Naive B cell (primary cell): ENCODE measurements at places on chromosomes 3 and 15.

- DNase-seq: no peak
These were observed 23.7 kb downstream of the ABHD2 start for GRCh38 chr15:89111961-89112340.

- no peak for DNase-seq
These were observed 384.9 kb upstream of the PROK2 start for GRCh38 chr3:72169561-72170472.

- peak; percentile 53 for DNase-seq
These were observed 1.3 kb downstream of the FAM43A start for GRCh38 chr3:194686816-194687637.

- no peak for DNase-seq
These were observed 233.3 kb downstream of the NLGN1 start for GRCh38 chr3:173630849-173631248.

DNA sequence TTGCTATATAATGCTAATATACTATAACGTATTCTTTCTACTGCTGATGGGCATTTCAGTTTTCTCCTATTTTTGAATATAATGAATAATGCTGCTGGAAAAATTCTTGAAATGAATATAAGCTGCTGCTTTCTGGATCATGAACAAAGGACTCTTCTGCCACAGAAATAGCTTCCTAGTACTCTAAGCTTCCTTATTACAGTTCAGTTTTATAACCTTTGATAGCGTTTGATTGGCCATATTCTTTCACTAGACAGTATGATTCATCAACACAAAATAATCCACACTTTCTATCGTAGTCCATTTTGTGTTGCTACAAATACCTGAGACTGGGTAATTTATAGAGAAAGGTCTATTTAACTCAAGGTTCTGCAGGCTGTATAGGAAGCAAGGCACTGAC is 16.4 kb upstream of the UBE3A start:
- DNase-seq: no peak

DNA sequence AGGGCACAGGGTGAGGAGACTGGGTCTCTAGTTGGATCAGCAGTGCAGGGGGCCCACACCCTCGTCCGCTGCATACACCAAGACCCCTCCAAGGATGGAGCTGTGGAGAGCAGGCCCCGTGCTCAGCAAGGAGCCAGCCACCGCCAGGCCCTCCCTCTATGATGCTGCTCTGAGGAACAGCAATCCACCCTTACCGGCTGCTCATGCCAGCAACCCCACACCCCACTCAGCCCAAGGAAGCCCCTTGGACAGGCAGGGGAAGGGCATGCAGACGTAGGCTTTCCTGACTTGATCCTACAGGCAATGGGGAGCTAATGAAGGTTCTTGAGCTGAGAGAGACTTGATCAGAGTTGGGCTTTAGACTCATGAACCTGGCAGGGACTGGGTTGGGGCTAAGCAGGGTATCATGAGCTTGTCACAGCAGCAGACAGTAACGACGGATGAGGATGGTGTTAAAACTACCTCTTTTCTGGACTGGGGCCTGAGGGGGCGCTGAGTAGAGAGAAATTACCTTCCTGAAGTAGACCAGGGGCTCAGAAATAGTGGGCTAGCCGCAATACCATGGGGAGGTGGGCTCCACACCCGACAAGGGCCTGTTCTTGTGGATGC is 50.5 kb upstream of the FGD5 start:
- no peak for DNase-seq

- no peak for DNase-seq
These were observed 18.9 kb downstream of the GBE1 start for GRCh38 chr3:81742581-81742980.

DNA sequence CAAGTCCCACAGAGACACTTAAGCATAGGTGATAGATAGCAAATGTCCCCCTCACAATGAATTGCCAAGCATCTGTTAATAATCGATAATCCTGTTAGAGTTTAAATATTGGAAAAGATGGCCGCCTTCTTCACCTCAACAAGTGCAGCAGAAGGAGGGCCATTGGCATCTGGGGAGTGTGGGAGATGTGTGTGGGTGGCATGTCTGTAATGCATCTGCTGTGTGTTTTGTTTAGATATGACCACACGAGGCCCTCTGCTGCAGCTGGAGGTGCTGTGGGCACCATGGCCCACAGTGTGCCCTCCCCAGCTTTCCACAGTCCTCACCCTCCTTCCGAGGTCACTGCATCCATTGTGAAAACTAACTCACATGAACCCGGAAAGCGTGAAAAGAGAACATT is 12.9 kb downstream of the MKRN2 start:
- no peak for DNase-seq

DNA sequence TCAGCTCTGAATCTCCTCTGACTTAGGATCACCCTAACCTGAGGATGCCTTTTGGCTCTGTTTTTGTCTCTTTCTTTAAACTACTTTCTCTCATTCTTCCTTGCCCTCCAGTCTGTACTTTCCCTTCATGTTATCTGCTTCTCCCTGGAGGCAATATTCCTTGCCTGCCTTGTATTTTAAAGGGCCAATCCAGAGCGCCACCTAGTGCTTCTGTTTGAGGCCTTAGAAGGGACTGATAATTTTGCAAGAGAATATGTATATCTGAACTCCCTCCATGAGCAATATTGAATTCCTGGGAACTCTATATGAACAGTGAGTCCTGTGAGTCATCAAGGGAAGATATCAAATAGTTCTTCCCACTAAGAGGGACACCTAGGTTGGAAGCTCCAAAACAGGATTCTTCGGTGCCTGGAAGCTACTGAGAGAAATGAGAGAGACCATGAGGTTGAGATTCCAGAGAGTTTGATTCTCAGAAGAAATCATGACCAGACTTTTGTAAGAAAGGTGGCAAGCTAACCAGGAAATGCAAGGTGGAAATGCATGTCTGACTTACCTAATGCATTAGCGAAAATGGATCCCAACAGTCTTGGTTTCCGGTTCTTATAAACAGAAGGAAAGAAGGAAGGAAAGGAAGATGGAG is 203.8 kb upstream of the CD96 start:
- DNase-seq: no peak

DNA sequence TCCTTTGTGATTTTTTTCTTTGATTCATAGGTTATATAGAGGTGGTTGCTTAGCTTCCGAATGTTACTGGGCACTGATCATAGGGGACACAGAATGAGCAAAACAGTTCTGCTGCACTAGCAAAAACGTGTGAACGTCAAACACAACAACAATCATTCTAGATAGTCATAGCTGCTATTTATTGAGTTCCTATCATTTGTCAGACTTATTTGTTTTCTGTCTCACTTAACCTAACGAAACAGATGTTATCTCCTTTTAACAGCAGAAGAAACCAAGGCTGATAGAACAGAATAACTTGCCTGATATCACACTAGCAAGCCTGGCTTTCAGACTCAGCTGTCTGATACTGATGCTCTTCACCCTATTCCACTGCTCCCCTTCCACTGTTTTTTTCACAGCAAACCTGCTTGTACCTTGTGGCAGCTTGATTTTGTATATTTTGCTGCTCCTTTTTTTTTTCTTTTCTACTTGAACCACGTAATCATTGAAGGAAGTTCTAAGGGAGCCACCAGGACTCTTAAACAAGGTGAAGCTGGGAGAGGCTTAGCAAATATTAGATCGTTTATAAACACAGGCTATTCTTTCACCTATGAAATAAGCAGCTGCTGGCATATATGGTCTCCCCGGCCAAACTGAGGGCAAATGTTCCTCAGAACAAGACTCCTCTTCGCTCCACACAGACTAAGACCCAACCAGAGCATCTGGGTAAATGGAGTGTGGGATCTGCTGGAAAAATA is 78.8 kb downstream of the MCF2L2 start:
- no peak for DNase-seq

- peak; percentile 39 for DNase-seq
These were observed 298.2 kb upstream of the SATB1 start for GRCh38 chr3:18723206-18723810.

GRCh38 chr3:51282931-51283330 is 102.2 kb upstream of the MANF start:
- DNase-seq: no peak

DNA sequence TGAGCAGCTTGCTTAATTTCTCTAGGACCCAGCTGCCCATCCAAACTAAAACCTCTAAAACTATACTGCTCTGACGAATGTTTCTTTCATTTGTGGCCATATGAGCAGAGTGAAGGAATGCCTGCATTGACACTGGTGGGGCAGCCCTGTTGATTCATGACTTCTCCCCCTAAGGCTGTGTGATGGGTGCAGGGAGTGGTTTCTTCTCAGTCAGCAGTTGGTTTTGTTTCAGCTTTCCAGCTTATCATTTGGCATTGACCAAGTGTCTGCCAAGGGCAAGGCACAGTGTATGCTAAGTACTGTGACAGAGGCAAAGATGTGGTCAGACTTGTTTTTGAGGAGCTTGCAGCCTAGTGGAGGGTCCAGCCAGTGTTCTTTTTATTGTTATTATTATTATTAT is 4.7 kb downstream of the ABHD6 start:
- no peak for DNase-seq

GRCh38 chr3:197496746-197497125 is 59.0 kb downstream of the BDH1 start:
- DNase-seq: no peak
